Heart right ventricle (tissue), 16 donors: ENCODE measurements at places on chromosomes 3 and 15. TPM values are rescaled to one million over a fixed set of nuclear protein-coding genes. Genes with fewer than 3 reads are reported as not detected.

The PTH1R gene
- polyA plus RNA-seq = 89.8 TPM

- no peak for DNase-seq
These were observed 60.8 kb upstream of the ARHGEF26 start for GRCh38 chr3:154060238-154061000.

The POTEB3 gene
- not detected for polyA plus RNA-seq

GRCh38 chr3:74173090-74173489, 441.4 kb downstream of the CNTN3 start:
- DNase-seq = no peak

DNA sequence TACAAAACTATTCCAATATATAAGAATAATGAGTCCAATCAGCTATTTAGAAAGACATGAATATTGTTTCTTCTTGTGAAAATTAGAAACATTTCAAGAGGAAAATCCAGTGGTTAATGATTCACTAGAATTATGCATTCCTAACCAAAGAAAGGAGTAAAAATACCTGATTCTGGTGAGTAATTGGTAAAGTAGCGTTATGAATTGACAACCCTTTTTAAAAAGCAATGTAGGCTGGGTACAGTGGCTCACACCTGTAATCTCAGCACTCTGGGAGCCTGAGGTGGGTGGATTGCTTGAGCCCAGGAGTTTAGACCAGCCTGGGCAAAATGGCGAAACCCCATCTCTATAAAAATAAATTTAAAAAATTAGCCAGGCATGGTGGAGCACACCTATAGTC, 43.3 kb downstream of the TOPAZ1 start:
- DNase-seq = no peak

- no peak for DNase-seq
These were observed 353.4 kb downstream of the CHST2 start for GRCh38 chr3:143472731-143473523.
